ENCODE measurements at places on chromosomes 12 and 14.

DNA sequence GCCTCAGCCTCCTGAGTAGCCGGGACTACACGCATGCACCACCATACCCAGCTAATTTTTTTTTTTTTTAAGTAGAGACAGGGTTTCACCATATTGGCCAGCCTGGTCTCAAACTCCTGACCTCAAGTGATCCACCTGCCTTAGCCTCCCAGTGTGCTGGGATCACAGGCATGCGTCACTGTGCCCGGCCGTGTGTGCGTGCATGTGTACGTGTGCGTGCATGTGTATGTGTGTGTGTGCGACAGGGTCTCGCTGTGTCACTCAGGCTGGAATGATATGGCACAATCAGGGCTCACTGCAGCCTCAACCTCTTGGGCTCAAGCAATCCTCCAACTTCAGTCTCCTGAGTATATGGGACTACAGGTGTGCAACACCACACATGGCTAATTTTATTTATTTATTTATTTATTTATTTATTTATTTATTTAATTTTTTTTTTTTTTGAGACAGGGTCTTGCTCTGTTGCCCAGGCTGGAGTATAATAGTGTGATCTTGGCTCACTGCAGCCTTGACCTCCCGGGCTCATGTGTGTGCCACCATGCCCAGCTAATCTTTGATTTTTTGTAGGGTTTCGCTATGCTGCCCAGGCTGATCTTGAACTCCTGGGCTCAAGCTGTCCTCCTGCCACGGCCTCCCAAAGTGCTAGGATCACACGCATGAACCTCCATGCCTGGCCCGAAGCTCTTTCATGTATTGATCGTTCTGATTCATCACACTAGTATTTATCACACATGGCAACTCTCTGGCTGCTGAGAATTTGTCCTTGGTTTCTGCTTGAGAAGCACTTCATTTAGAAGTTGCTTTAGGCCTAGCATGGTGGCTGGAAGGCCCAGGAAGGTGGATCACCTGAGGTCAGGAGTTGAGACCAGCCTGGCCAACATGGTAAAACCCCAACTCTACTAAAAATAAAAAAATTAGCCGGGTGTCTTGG, 35.9 kb upstream of the CLIP1 start:
- DNase-seq, result no peak

GRCh38 chr12:107344035-107344808, 250.9 kb upstream of the CRY1 start:
- DNase-seq, result no peak

DNA sequence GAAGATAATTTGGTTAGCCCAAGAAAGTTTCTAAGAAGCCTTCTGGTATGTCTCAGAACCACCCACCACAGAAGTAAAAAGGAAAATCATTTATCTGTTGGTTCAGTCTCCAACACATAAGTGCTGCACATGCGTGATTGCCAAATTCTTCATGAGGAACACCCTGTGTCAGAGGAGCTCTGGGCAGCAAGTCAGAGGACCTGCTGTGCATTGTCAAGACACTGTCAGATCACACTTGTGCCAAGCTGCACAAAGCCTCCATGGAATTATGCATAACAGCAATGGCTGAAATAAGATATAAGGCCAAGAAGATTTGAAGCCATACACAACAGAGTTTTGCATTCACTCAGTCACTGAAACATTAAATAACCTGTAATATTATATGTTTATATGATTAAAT, 1304.7 kb upstream of the FLRT2 start:
- no peak for DNase-seq

GRCh38 chr14:91244501-91244901, at the start of gene GPR68:
GPR68 (minus strand) TSS chr14:91244704; CDS start chr14:91235050, 9,654 bp downstream.
- no peak for DNase-seq

GRCh38 chr14:39957987-39958386, 525.8 kb upstream of the FBXO33 start:
- DNase-seq, result no peak

DNA sequence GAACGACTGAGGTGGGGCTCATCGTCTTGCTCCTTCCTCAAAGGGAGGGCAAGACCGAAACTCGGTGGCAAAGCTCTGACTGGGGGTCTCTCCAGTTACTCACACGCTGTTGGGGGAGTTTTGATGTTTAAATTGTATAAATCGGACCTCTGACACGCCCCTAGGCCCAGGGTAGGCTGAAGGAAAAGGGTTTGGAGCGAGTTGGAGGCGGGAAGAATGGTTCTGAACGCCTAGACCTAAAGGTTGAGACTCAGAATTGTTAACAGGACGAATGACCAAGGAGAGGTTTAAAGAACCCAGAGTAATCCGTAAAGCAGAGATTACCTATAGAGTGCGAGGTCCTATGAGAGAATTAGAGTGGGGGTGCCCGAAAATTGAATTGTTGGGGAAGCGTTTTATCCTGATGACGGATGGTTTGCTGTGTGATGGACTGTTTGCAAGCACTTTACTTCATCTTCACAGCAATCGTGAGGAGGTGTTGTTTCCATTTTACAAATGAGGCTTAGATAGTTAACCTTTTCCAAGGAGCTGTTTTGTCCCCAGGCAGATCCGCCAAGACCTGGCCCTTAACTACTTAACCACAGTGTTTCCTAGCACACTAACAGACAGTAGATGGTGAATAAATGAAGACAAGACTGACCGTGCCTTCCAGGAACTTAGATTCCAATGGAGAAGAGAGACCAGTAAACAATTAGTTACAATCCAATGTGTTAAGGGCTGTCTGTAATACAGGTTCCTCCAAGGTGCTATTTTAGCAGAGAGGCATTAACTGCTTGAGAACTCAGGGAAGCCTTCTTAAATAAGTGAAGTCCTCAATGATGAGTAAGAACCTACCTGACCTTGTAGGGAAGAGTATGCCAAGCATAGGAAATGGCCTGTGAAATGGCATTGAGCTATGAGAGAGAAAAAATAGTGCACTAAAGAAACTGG, 929 bp upstream of the UBE2N start:
- DNase-seq, result peak; percentile 38

- DNase-seq, result peak; percentile 66
These were observed 24.0 kb downstream of the FGF6 start for GRCh38 chr12:4421590-4422031.

DNA sequence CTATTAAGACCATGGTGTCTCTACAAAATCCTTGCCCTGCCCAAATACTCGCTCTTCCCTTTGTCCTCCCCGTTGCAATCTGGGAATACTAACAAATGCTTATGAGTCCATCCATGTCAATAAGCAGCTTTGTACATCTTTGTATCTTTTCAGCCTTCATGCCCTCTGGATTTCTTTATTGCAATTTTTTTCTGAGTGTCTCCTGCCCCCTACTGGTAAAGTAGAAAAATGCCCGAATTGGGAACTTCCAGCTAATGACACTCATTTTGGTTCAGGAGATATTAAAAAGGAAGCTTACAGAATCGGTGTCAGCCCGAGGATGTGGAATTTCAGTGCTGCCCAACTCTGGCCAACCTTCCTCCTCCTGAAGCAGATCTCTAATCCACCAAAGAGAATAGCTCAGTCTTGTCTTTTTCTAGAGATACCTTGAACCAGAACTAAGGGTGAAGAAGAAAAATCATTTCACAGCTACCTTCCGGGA, 46.0 kb downstream of the SH2B3 start:
- peak; percentile 81 for DNase-seq

Measured in NAMALWA (cell line).